ENCODE measurements at places on chromosomes 6 and 20. TPM values are rescaled to one million over a fixed set of nuclear protein-coding genes. Genes with fewer than 3 reads are reported as not detected.

GRCh38 chr6:11491596-11492463 lies 45.7 kb upstream of the TMEM170B start:
- H3K27me3 ChIP-seq, result no peaks in the 10 kb centered on the region
- no peaks in the 10 kb centered on the region for H3K36me3 ChIP-seq
- DNase-seq, result no peak
- H3K27ac ChIP-seq, result no peak overlapping the region
- no peaks in the 10 kb centered on the region for H3K4me1 ChIP-seq

Gene MROH8
- 2.0 TPM for total RNA-seq

Gene TMEM170B
- 11.4 TPM for total RNA-seq

GRCh38 chr20:48795732-48796131 lies 32.1 kb downstream of the PREX1 start:
- no peak for DNase-seq
- peaks cover 69% of the 10 kb centered on the region for H3K4me1 ChIP-seq
- no peaks in the 10 kb centered on the region for H3K27me3 ChIP-seq
- peak overlapping the region; percentile 49 for H3K27ac ChIP-seq
- H3K4me3 ChIP-seq, result no peak overlapping the region

DNA sequence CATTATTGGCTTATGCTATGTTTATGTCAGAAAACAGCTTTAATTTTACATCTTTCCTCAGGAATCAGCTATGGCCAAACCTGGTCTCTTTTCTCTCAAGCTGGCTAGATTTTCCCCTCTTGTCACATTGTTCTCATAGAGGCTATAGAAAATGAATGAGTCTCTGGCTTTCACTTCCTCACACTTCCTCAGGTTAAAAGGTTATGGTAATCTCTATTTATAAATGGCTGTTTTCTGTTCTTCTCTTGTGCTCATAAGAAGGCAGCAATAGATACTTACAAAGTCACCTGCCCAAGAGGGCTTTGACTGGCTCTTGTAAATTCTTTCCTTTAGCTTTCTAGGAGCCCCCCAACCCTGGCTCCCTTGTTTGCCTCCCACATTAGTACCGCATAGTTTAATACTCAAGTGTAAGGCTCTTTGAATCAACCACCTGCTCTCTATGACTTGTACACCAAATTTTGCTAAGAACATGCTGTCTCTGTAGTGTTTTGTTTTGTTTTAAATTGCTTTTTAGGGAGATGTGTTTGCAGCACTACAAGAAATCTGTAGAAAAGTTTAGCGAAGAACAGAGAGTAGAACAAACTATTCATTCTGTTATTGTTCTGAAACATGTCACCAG lies 897.4 kb upstream of the CITED2 start:
- no peaks in the 10 kb centered on the region for H3K27me3 ChIP-seq
- H3K36me3 ChIP-seq, result no peaks in the 10 kb centered on the region
- no peak for DNase-seq
- H3K4me3 ChIP-seq, result no peak overlapping the region

Gene GABRR2
- total RNA-seq, result 0.67 TPM

- H3K4me3 ChIP-seq, result no peak overlapping the region
- no peak for DNase-seq
- no peaks in the 10 kb centered on the region for H3K27me3 ChIP-seq
Measured at GRCh38 chr6:6655805-6656251, 67.3 kb downstream of the LY86 start.

DNA sequence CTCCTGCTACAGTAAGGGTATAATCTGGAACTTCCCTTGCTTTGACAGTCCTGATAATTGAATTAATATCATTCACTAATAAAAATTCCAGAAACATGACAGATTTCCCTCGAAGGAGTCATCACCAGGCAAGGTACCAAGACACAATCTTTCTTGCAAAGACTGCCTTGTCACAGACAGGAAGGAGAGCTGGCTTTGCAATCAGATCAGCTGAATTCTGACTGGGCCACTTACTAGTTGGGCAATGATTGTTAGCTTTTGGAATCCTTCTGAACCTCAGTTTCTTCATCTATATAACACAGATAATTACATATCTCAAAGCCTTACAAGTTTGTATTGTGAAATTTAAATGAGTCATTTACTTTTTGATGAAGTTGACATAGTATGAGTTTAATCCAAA lies 344.2 kb downstream of the RFPL4B start:
- H3K36me3 ChIP-seq, result no peaks in the 10 kb centered on the region
- no peak overlapping the region for H3K4me3 ChIP-seq
- H3K27me3 ChIP-seq, result no peaks in the 10 kb centered on the region
- peak overlapping the region; percentile 55 for H3K27ac ChIP-seq

GRCh38 chr6:151359486-151359885 lies 31.9 kb downstream of the ZBTB2 start:
- H3K4me1 ChIP-seq, result no peaks in the 10 kb centered on the region
- H3K4me3 ChIP-seq, result no peak overlapping the region
- peaks cover 10% of the 10 kb centered on the region for H3K36me3 ChIP-seq

Gene PLN
- total RNA-seq, result not detected

DNA sequence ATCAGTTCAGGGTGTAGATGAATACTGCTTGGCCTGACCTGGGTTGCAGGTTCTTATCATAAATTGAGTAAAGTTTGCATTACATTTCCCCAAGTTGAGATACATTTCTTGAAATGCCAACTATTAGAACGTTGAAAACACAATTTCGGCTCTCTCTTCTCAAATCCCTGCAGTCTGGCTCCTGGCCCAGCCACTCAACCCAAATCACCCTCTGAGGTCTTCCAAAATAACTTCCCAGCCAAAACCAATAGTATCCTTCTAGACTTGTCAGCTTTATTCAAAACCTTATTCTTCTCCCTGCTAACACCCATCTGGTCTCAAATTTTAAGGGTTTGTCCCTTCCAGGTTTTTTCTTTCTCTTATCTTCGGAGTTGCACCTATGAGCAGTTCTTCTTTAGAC lies 263.6 kb downstream of the EYA4 start:
- peaks cover 50% of the 10 kb centered on the region for H3K4me1 ChIP-seq
- no peak overlapping the region for H3K4me3 ChIP-seq
- DNase-seq, result no peak
- peak overlapping the region; percentile 88 for H3K27ac ChIP-seq
- no peaks in the 10 kb centered on the region for H3K36me3 ChIP-seq

DNA sequence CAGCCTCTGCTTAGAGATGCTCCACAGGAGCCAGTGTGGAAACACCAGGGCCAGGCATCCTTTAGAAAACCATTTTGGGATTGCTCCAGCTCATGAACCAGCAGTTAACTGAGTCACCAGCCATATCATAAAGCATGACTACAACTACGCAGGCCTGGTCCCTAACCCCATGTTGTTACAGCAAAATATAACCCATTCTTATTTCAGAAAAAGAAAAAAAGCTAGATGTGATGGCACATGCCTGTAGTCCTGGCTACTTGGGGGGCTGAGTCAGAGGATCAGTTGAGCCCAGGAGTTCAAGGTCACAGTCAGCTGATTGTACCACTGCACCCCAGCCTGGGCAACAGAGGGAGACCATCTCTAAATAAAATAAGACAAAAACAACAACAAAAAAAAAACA lies 36.8 kb downstream of the C6orf15 start:
- H3K27ac ChIP-seq, result no peak overlapping the region
- H3K4me3 ChIP-seq, result no peak overlapping the region
- no peak for DNase-seq
- no peaks in the 10 kb centered on the region for H3K36me3 ChIP-seq
- peaks cover 9% of the 10 kb centered on the region for H3K4me1 ChIP-seq

DNA sequence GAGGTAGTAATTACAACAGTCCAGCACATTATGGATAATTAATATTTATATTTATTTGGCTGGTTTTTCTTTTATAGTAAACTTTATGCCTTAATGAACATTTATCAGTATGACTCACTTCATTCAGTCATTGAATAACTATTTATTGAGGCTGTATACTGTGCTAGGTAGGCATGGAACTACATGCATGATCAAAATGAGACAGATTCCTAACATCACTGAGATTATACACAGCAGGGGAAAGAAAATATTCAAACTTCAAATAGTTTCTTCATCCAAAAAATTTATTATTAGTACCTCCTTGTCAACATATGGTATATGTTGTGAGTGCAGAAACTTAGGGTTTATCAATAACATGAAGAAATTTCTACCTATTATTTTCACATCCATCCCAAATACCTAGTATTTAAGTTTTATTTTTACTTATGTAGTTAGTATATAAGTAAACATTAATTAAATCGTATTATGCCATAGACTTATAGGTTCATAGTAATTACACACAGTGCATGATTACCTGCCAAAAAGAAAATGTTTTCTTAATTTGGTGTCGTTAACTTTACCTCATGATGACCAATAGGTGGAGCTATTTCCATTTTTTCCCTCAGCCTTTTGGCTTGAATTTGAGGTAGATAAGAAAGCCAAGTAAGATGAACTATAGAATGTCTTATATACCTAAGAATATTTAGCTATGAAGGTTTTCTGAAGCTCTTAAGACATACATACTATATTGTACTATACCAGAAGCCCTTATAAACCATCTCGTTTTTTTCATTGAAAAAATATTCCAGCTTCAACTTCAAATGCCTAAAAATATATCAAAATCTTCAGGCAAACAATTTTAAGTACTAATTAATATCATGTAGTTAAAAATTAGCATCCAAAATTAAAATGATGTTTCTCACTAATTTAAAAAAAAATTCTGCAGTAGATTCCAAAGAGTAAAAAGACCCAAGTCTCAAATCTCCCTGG lies 12.5 kb upstream of the TMEM30A start:
- DNase-seq, result peak; percentile 77
- H3K4me1 ChIP-seq, result peaks cover 4% of the 10 kb centered on the region
- H3K36me3 ChIP-seq, result no peaks in the 10 kb centered on the region
- no peaks in the 10 kb centered on the region for H3K27me3 ChIP-seq
- no peak overlapping the region for H3K27ac ChIP-seq

GRCh38 chr20:61430228-61430624 lies 178.2 kb downstream of the CDH4 start:
- H3K36me3 ChIP-seq, result no peaks in the 10 kb centered on the region
- no peak overlapping the region for H3K4me3 ChIP-seq
- H3K4me1 ChIP-seq, result peaks cover 46% of the 10 kb centered on the region
- H3K27me3 ChIP-seq, result no peaks in the 10 kb centered on the region
- no peak overlapping the region for H3K27ac ChIP-seq
- peak; percentile 69 for DNase-seq

DNA sequence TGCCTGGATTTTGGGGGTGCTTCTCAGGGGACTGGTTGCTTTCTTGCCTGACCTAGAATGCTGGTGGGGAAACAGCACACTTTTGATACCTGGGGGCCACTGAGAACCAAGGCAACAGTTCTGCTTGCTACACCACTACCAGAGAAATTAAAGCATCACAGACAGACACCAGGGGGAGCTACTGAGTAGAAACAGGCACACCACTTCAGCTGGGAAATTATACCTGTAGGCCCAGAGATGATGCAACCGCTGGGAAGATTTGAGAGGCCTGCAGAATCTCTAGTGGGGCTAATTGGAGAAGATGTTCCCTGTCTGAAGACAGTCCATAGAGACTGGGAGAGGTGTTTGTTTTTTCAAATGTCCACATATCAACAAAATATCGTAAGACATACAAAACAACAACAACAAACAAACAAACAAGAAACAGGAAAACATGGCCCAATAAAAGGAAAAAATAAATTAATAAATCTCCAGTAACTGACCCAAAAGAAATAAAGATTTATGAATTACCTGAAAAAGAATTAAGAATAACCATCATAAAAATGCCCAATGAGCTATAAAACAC lies 129.4 kb upstream of the RIN2 start:
- peak overlapping the region; percentile 1 for H3K27ac ChIP-seq
- H3K4me1 ChIP-seq, result peaks cover 2% of the 10 kb centered on the region
- H3K36me3 ChIP-seq, result peaks cover 16% of the 10 kb centered on the region
- peak; percentile 77 for DNase-seq
- no peak overlapping the region for H3K4me3 ChIP-seq

Gene BMP7
- total RNA-seq, result 7.5 TPM

Gene PPP1R3D
- 6.1 TPM for total RNA-seq

Gene SLC32A1
- total RNA-seq, result not detected

DNA sequence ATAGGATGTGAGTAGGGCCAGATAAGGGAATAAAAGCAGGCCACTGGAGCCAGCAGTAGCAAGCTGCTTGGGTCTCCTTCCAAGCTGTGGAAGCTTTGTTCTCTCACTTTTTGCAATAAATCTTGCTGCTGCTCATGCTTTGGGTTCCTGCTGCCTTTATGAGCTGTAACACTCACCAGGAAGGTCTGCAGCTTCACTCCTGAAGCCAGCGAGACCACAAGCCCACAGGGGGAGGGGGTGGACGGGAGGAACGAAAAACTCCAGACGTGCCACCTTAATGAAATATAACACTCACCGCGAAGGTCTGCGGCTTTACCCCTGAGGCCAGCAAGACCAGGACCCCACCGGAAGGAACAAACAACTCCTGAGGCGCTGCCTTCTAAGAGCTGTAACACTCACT lies 1324.4 kb upstream of the EYS start:
- no peak overlapping the region for H3K27ac ChIP-seq
- no peak overlapping the region for H3K4me3 ChIP-seq
- DNase-seq, result no peak
- no peaks in the 10 kb centered on the region for H3K36me3 ChIP-seq
- H3K27me3 ChIP-seq, result no peaks in the 10 kb centered on the region

- peaks cover 55% of the 10 kb centered on the region for H3K27me3 ChIP-seq
- no peaks in the 10 kb centered on the region for H3K36me3 ChIP-seq
- H3K4me1 ChIP-seq, result no peaks in the 10 kb centered on the region
- no peak overlapping the region for H3K4me3 ChIP-seq
- DNase-seq, result no peak
- H3K27ac ChIP-seq, result no peak overlapping the region
Measured at GRCh38 chr20:2559651-2560050, 23.3 kb downstream of the TMC2 start.

DNA sequence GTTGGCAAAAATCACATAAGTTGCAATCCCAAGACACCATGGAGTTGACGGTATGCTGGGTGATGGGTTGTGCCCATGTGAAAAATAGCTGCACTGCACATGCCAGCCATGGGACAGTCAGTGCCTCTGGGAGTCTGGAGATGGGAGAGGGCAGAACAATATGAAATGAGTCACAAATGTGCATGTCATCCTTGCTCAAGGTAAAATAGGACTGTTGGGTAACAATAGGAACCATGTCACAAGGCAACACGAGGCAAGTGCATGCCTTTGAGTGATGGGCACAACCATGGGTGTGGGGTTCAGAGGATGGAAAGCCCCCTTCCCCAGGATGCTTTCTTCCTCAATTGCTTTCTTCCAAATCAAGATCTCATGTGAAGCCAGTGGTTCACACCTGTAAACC lies 70.5 kb upstream of the PIM1 start:
- DNase-seq, result no peak
- H3K4me1 ChIP-seq, result peaks cover 28% of the 10 kb centered on the region
- H3K36me3 ChIP-seq, result no peaks in the 10 kb centered on the region
- H3K4me3 ChIP-seq, result no peak overlapping the region

GRCh38 chr6:130760006-130760405 lies 67.2 kb upstream of the SMLR1 start:
- no peaks in the 10 kb centered on the region for H3K36me3 ChIP-seq
- no peaks in the 10 kb centered on the region for H3K27me3 ChIP-seq
- H3K4me3 ChIP-seq, result no peak overlapping the region
- no peak overlapping the region for H3K27ac ChIP-seq

Data from A673 (cell line).